Cardiac septum (tissue), 1 donor: ENCODE measurements at places on chromosomes 2 and 18.

- peak; percentile 91 for DNase-seq
Measured at GRCh38 chr2:85753525-85754312, at the start of gene ATOH8. TSS of gene ATOH8 (plus strand) at chr2:85753991. CDS start at chr2:85754190, 199 bp downstream.

DNA sequence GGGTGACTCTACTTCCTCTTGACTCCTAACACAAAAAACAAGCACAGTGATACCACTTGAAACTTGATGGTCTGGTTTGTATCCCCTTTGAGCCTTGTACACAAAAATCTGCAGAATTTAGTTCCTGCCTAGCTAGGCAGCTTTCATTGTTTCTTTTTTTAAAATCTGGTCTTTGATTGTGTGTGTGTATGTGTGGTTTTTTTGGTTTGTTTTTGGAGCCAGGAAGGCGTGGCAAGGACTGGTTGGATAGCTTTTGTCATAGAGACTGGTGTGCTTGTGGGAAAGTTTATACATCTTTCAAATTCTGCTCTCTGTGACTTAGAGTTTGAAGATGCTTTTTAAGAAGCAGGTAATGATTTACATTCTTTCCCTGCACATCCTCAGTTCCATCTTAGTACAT lies 127.4 kb downstream of the TANC1 start:
- no peak for DNase-seq

GRCh38 chr2:31522786-31523185 lies 58.0 kb downstream of the SRD5A2 start:
- no peak for DNase-seq

DNA sequence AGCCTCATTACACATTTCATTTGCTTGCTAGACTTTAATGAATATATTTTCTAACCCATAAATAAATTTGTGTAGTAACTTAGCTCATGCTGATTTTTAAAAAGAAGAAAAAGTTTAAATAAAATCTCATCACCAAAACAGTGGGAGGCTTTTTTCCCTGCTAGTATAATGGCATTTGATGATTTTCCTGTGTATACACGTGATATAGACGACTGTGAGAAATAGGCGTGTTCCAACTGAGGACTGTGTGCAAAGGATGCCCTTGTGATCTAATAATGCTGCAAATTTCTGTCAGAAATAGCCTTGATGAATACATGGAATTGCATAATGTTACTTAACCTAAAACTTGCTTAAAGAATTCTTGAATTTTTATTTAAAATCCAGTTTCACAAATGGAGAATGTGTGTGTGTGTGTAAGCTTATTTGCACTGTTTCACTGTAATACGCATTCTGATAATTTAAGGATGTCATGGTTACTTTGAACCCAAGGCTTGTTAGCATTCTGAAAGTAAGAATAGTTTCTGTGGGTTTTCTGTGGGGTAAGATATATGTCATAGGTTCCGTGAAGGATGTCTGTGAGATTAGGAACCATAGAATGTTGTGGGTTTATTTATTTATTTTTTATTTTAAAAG lies 178.0 kb downstream of the DLGAP1 start:
- DNase-seq = no peak

GRCh38 chr2:227703280-227703732 lies 14.5 kb downstream of the SLC19A3 start:
- no peak for DNase-seq

GRCh38 chr2:230758566-230759480 lies 46.2 kb downstream of the CAB39 start:
- no peak for DNase-seq

DNA sequence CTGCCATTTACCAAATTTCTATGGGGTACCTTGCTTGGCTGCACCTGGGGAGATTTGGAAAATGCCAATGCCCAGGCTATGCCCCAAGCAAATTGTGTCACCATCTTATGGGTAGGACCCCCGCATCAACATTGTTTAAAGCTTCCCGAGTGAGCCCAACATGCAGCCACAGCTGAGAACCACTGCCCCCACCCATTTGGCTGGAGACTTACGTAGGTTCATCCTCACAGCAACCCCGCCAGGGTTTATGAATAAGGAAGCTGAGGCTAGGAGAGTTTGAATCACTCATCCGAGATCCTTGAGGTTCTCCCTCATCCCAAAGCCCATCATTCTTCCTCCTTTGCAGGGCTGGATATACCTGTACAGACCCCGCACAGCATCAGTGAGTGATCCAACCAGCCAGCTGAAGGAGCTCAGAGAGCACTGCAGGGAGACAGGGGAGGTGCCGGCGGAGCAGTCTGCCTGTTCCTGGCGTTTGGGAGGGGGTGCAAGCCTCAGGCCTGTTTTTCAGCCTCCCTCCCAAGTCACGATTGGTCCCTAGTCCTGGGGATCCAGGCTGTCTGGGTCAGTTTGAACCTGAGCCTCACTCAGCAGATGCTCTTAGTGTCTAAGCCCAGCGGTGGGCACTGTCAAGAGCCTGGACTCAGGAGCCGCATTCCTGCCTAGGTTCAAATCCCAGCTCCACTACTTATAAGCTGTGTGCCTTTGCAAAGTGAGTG lies 164.9 kb downstream of the SMAD7 start:
- peak; percentile 59 for DNase-seq

GRCh38 chr2:151673016-151673415 lies 61.3 kb downstream of the NEB start:
- no peak for DNase-seq

GRCh38 chr2:36582951-36583350 lies 15.0 kb downstream of the FEZ2 start:
- no peak for DNase-seq

DNA sequence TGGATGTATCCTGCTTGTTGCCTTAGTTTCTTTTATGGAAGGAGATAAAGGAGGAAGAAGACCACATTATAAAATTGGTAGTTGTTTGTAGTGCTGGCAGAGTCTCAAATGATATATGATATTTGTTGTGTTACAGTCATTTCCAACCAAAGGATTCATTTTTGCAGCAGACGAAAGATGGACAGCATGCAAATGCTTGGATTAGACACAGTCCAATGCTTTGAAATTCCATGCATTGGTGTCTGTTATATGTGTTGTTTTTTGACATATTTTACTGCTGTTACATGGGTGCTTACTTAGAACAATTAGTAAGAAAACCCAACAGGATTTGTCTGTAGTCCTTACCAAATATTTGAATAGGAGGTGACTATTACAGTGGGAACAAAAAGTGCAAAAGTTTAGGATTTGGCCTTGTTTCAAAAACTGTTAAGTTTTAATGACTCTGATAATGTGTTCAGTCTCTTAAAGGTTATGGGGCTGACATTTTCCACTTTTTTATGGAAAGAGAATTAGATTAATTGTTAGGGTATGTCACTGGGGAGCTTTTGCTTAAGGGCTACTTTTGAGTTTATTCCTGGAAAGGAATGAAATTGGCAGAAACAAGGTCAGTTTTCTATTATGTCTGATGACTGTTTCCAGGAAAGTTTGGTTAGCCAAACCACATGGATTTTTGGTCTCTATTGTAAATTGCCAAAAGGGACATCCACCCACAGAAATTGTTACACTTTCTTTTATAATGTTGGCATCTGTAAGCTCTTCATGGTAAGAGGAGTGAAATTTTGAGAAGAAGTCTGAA lies 229.4 kb upstream of the MMADHC start:
- no peak for DNase-seq

GRCh38 chr2:188395903-188396689 lies 104.4 kb downstream of the GULP1 start:
- DNase-seq = no peak

DNA sequence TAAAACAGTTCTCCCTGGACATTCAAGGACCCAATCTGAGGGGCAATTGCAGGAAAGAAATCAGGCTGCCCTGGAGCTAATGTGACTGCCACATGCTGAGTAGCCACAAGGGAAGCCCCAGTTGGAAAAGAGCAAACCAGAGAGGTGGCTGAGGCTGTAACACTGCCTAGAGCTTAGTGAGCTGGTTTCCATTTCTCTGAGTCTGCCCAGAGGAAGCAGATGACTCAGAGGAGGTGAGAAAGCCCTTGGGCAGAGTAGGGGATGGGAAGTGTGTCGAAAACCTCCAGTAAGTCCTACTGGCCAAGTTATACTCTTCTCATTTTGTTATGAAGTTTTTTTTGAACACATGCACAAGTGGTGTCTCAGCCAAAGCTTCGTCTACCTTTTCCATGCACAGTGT lies 753.0 kb downstream of the CNTNAP5 start:
- no peak for DNase-seq

DNA sequence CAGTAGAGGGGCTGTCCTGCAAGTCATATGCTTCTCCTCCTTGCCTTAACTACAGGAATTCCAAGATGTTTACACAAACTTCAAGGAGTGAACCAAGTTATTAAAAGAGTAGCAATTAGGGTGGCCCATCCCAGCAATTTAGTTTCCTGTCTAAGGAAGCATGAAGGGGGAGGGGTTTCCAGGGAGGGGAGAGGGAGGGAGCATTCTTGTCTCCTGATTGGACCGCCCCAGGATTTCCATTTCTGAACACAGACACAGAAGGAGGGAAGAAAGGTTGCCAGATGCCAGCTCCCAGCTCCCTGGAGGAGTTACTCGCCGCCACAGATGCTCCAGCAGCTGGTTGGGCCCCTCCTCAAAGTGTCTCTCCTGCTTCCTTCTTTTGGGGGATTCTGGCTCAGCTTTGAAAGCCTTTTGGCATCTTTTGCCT lies 107.6 kb downstream of the TRIB2 start:
- DNase-seq = no peak

- no peak for DNase-seq
Measured at GRCh38 chr18:62839874-62840713, 124.8 kb downstream of the PHLPP1 start.

DNA sequence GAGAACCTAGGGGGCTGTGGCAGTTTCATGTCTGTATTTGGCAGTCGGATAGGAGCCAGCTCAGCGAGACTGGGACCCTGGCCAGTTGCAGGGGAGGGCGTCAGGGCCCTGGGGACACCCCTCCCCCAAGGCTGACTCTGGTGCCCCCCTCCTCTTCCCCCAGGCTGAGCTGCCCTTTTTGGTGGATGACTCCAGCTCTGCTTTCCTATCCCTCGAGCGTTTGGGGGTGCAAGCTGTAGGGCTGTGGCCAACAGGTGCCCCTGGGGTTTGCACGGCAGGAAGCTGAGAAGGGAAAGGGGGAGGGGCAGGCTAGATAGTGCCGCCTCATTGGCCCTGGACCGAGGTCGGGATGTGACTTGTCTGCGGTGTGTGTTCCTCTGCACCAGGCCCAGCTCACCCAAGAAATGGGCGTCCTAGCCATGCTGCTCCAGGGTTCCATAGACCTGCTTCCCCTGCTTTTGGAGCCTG lies 26.4 kb downstream of the SPEG start:
- DNase-seq = no peak

DNA sequence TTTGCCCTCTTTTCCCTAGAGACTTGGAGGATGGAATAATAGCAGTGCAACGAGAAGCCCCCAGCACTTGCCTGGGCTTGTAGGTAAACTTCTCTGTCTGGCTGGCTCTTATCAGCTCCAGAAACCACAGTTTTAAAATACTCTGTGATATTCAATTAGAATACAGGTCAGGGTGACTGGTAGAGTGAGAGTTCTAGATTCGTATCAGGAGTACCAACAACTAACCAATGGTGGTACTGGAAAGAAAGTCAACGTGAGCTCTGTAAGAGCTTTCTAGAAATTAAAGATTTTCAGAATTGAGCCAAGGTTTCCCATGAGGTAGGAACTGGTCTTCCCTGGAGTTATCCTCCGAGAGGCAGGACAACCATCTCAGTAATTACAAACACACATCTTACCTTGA lies 216.9 kb downstream of the NYAP2 start:
- no peak for DNase-seq

DNA sequence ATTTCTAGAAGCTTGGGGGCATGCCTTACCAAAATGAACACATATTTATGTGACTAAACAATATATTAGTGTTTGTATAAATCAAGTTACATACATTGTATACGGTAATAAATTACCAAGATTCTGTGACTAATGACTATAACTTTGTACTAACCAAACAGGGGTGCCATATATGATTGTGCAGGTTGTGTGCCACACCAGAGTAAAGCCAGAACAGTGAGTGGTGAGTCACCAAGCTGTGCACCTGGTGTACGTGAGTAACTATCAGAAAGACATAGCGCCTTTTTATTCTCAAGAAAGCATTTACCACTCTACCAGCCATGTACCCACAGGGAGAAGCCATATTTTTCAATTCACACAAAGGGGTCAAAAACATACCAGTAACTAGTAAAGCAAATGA lies 453.2 kb upstream of the PIK3C3 start:
- DNase-seq = no peak

- no peak for DNase-seq
Measured at GRCh38 chr18:76667603-76668002, 154.8 kb upstream of the ZNF236 start.

GRCh38 chr2:140882671-140883620 lies 1247.9 kb downstream of the LRP1B start:
- DNase-seq = no peak

GRCh38 chr18:36589857-36590543 lies 238.8 kb downstream of the TPGS2 start:
- no peak for DNase-seq

- DNase-seq = peak; percentile 73
Measured at GRCh38 chr18:74540652-74541421, 6.5 kb downstream of the CNDP1 start.

GRCh38 chr2:88472811-88473210 lies 20.3 kb upstream of the FOXI3 start:
- DNase-seq = no peak

DNA sequence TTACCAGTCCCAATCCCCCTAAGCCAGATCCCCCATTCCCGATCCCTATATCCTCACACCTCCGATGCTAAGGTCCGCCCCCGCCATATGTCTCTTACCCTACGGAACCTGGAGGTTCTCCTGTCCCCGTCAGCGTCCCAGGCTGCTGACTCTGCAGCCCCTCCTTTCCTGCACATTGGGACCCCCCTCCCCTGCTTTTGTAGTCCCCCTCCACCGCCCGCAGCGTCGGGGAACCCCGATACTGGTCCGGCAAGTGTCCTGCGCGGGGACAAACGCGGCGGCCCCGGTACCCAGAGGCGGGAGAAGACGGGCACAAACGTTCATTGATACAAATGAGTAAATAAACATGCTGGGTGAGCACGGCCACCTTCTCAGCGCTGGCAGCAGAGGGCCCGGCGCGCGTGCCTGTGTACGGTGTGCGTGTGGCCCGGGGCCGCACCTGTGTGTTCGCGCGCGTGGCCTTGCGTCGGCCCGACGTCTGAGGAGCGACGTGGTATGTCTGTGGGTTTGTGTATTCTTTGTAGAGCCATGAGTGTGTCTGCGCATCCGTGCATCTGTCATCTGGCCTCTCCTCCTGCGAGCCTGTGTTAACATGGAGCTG lies 2.0 kb upstream of the CYP26B1 start:
- DNase-seq = peak; percentile 74
